ENCODE measurements at places on chromosomes 5 and 9. TPM values are rescaled to one million over a fixed set of nuclear protein-coding genes. Genes with fewer than 3 reads are reported as not detected.

RETREG1 gene
- polyA plus RNA-seq: 3.2 TPM

DNA sequence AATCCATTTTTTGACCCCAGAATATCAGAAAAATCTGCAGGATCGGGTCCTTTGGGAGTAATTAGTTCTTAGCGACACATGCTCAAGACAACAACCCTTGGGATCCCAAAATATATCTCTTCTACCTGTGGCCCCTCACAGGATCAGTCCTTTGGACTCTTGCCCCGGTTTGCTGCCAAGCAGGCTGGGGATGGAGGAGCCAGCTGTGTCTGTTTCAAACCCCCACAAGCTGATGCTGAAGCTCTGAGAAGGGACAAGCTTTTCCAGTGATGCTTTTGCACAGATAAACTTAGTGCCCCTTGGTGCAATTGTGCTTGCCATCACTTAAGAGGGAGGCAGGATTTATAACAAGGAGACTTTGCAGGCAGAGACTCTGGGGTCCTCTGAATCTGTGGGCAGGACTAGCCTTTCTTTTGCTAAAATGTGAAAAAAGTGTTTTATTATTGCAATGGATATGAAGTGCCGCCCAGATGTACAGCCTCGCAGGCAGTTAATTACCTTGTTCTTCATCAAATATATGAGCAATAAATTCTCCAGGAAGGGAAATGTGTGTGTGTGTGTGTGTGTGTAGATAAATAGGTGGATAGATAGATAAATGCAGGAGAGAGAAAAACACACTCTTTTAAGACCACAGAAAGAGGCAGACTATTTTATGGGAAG, 9.6 kb upstream of the LHX2 start:
- no peak for DNase-seq

DNA sequence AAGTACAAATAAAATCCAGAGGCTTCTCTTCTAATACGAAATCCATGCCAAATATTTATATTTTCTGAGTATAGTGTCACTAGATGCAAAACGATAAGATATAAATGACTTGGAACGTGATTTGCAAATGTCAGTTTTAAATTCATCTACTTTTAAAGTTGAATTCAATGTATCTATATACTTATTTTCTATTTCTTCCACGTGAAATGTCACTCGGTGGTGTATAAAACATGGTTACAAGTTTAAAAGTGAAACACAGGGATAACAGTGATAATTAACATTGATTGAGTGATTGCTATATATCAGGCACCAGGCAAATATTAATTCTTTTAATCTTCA, 54.8 kb downstream of the HINT1 start:
- DNase-seq: no peak

GRCh38 chr5:132490484-132491367, at the start of gene IRF1:
TSS of gene IRF1 (minus strand) at chr5:132490773. CDS start at chr5:132489478, 1,295 bp downstream.
- peak; percentile 96 for DNase-seq
